GM12864 (cell line): ENCODE measurements at places on chromosomes 4 and X.

DNA sequence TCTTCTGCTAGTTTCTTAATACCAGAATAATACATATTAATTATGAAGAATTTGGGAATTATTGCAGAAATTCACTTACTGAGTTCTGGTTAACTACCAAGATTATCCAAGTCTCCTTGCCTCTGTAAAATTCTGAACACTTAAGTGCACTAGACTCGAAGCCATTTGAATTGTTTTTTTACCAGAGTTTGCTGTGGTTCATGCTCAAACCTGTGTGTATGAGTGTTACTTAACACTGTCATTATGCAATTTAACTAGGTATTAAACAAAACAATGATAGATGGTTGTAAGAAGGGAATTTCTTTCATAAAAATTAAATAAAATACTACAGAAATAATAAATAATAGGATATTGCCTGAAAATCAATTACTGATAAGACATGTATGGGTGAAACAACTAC lies 145.6 kb upstream of the FAT4 start:
- DNase-seq: no peak

- DNase-seq: no peak
Observed at GRCh38 chrX:22538580-22538979, 265.9 kb downstream of the CBLL2 start.

DNA sequence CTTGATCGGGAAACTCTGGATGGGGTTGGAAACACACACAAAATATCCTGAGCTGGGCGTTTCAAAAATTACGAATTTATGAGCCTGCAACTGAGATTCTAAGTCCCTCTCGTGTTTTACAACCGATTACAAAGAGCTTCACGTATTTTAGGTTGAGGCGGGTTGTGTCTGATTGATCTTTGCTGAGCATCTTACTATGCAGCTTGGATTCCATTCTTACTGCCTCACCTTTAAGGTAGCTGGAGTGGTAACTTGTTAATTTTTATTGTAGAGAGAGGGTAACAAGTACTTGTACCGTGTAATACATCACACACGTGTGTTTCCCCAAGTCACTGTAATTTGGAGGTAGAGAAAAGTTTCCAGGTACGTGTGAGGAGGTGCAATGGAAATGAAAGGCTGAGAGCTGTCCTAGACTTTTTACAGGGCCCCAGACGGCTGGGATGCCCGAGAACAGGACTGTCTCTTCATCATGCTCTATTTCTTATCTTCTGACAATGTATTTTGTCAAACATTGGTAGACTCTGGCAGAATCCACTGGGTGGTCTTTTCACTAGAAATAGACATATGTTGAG lies 97.8 kb upstream of the TENM3 start:
- no peak for DNase-seq

GRCh38 chr4:578451-579443 lies 2.7 kb upstream of the TMEM271 start:
- no peak for DNase-seq

GRCh38 chrX:64186974-64187761 lies 18.3 kb downstream of the AMER1 start:
- DNase-seq: no peak

- DNase-seq: no peak
Observed at GRCh38 chr4:82230306-82230705, 143.5 kb downstream of the HNRNPD start.

GRCh38 chr4:158496030-158496741 lies 25.5 kb upstream of the RXFP1 start:
- no peak for DNase-seq

GRCh38 chr4:1613099-1613495 lies 71.0 kb downstream of the FAM53A start:
- DNase-seq: no peak

DNA sequence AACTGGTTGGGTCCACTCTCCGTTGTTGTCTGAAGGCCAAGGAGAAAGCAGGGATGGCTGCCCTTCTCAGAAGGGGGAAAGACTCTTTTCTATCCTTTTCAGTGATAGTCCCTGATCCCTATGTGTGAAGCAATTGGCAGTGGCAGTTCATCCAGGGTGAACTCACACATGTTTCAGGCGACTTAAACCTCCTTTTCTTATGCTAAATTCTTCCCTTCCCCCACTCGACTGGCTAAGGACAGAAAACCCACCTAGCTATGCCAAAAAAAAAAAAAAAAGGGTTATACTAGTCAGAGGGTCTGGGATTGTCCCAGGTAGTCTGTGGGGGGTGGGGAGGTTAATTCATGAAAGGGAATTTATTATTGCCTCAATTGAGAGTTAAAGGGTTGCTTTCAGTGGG lies 12.2 kb upstream of the ZNF280C start:
- DNase-seq: no peak

GRCh38 chr4:184251670-184251980 lies 34.0 kb upstream of the ENPP6 start:
- DNase-seq: no peak

- no peak for DNase-seq
Observed at GRCh38 chr4:48899432-48899749, 7.2 kb downstream of the OCIAD2 start.

- no peak for DNase-seq
Observed at GRCh38 chr4:26912069-26912468, 51.4 kb downstream of the STIM2 start.

DNA sequence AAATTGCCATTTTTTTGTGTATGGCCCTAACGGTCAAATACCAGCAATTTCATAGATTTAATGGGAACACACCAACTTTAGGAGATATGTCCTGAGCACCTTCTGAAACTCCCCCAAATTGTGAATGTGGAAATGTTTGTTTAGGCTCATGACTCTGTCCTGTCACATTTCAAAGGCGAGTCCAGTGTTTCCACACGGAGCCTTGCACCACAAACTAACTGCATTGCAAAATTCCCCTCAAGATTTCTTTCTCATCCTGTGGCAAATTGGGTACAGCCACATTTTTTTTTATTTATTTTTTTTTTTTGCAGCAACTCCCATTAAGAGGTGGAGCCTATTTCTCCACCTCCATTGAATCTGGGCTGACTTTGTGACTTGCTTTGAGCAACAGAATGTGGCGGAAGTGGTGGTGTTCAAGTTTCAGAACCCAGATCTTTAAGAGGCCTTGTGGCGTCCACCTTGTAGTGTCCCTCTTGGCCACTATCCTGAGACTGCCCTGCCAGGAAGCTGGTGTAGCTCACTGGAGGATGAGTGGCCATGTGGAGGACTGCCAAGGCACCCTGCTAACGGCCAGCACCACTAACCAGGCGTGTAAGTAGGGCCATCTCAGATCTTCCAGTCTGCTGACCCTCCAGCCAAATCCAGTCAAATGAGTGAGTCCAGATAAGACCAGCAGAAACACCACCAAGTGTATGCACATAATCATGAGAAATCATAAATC lies 172.4 kb upstream of the SCML1 start:
- DNase-seq: no peak

DNA sequence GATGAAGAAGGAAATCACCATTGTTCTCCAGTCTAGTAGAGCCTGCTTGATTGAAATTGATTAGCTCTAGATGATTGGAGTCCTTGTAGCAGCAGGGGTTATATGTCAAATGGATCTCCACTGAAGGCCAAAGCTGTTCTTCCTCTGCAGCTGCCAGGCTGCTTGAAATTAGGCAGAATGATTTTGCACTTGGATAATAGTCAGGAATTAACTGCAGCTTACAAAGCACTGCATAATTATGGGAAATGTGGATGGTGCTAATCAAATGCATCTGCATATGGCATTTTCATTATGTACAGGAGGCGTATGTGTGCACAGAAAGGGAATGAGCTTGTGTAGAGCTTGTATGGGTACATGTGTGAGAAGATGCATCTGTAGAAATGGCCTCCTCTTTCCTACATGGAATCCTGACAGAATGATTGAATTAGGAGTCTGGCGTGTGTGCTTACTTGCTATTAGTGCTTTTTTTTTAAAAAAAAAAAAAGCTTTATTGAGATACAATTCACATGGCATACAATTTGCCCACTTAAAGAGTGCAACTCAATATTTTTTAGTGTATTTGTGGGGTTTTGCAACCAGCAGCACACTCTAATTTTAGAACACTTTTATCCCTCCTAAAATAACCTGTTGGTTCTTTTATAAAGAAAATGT lies 65.9 kb downstream of the TMEM131L start:
- no peak for DNase-seq

DNA sequence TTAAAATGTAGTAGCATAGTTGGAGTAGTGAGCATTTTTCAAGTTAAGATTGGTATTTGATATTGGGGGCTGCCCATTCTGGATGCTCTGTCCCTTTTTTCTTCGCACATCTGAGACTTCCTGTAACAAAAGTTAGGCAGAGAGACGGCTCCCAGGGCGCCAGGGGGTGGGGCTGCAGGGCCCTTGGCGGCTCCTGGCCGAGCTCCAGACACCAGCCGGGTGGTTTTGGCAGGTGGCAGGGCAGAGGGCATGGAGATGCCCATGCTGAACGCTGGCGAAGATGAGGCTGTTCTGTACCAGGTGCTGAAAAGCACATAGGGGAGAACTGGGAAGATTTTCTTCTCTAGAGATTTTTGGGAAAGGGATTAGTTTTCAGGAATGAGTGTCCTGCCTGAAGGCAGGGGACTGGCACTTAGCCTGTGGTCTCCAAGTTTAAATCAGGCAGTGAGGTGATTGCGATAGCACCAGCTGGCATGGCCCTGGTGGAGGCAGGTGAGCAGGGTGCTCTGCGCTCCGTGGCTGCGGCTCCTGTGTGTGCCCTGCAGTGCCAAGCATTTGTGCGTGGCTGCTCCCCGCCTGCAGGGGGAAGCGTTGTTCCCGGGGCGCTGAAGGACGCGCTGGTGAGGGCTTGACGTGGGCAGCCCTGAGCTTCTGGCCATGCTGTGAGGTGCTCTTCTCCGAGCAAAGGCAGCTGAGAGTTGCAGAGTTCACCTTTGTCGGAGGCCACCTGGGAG lies 23.6 kb upstream of the HGFAC start:
- DNase-seq: no peak

GRCh38 chr4:7768736-7769135 lies 170.9 kb downstream of the AFAP1 start:
- no peak for DNase-seq

GRCh38 chrX:123961268-123962005 lies at the start of gene STAG2:
Gene STAG2 (plus strand): TSS chrX:123961706. CDS start chrX:124022628, 60,922 bp downstream.
- peak; percentile 33 for DNase-seq

DNA sequence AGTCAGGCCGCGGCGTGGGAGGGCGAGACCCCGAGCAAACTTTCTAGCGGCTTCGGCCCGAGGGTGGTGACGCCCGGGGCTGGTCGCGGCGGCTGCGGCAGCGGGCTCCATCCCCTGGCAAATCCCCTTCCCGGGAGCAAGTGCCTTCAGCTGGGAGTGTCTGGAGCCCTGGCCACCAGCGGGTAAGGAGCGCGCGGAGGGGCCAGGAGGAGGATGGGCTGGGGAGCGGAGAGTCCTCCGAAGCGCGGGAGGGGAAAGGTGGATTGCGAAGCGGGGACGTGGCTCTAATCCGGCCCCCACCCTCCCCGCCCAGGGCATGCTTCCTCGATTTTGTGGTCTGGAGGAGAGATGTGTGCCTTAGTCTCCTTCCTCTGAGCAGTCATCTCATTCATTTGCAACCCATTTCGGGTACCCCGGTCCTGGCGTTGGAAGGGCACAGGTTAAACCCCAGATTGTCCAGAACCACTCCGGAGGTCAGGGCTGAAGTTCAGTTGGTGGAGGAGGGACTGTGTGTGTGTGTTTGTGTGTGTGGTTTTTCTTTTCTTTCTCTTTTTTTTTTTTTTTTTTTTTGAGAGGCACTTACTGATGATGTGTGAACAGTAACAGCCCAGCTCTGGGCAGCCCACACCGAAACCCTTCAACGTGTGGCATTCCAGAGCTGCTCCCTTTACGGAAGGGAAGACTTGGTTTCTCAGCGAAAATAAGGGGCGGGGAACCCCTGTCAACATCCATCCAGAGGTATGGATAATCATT lies 516 bp downstream of the SGMS2 start:
- DNase-seq: no peak

DNA sequence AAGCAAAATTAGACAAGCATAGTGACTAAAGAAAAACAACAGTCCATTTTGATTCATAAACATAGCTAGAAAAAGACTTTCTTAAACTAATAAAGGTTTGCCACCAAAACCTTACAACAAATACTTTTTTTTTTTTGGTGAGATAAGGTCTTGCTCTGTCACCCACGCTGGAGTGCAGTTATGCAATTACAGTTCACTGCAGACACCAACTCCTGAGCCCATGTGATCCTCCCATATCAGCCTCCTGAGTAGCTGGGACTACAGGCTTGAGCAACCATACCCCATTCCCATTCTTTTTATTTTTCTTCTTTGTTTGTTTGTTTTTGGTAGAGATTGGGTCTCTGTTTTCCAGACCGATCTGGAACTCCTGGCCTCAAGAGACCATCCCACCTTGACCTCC lies 247.2 kb upstream of the ADGRL3 start:
- DNase-seq: no peak

- no peak for DNase-seq
Observed at GRCh38 chr4:184475096-184475461, 729 bp upstream of the IRF2 start.

DNA sequence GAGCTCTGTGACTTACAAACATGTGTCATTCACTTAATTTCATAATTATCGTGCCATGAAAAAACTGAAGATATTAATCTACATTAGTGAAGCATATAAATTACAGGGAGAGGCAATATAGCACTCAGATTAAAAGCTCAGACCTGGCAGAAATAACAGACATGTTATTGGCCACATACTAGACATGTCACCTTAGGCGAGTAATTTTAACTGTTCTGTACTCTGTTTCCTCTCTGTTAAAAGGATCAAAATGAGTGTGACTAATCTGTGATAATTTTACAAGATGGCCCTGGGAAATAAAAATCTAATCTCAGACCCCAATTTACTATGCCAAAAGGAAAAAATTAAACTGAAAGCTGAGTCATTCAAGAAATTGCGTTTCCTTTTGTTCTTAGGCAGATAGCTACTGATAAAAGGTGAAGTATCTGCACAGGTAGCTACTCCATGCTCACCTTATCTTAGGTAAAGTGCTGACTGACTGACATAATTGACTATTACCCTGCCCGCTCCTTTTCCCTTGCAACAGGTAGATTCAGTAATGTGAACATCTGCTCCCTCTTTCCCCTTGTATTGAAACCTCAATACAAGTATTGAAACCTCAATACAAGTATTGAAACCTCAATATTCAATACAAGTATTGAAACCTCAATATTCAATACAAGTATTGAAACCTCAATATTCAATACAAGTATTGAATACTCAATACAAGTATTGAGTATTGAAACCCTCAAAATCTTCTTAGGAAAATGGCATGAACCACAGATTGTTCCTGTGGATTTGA lies 33.2 kb downstream of the RELL1 start:
- DNase-seq: no peak

GRCh38 chr4:80507507-80507906 lies 172.0 kb downstream of the CFAP299 start:
- DNase-seq: no peak

DNA sequence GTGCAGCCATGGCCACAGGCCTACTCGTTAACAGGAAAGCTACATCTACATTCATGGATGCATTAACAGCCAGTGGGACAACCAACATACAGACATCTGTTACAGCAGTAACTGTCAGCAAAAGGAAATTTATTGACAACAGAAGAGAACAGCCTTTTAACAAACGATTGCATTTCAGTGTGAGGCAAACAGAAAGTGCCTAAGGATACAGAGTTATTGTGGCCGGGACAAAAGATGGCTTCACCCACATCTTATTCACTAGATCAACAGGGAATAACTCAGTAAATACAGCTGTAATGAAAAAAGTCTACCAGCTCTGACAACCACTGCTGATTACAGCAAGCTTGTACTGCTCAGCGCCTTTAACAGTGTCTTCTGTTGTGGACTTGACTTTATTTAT lies 61.5 kb upstream of the TBL1X start:
- DNase-seq: no peak

- DNase-seq: peak; percentile 2
Observed at GRCh38 chrX:124344246-124344645, 2.1 kb upstream of the SH2D1A start.
